ENCODE measurements at places on chromosomes 3 and 15. TPM values are rescaled to one million over a fixed set of nuclear protein-coding genes. Genes with fewer than 3 reads are reported as not detected.

The DIS3L gene
- 31.1 TPM for total RNA-seq

The CHRD gene
- total RNA-seq, result 1.4 TPM

DNA sequence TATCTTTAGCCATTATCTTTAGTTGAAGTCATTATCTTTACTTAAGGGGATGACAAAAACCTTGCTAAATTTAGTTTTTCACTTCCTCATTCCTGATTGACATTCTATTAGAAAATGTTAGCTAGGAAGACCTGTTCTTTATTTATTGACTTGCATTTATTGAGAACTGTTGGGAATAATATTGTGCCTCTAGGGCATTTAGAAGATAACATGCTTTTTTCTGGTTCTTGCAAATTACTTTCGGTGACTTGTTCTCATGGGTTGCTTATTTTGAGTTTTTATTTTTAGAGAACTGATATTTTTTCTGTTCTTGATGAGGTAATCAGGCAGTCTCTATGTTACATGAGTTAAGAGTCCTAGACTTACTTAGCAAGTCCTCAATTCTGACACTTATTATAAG lies 48.3 kb upstream of the CTDSPL start:
- DNase-seq, result no peak

DNA sequence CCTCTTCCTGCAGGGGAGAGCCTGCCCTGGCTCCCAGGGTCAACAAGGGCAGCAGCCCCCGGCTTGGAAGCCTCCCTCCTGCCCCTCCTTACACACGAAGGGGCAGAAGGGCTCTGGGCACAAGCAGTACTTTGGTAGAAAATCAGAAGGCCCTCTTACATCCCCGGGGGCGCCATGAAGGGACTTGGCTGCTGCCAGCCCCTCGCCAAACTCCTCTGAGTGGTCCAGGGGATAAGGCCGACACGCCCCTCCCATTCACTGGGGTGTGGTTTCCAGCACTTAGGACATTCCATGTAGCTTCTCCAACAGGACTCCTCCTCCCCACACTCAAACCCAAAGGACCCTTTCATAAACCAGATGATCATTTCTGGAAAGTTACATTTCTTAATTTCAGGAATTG lies 1.2 kb upstream of the ST8SIA2 start:
- DNase-seq, result no peak

GRCh38 chr15:46266661-46267060 lies 631.8 kb downstream of the SQOR start:
- no peak for DNase-seq

All from Panc1 (cell line).